ENCODE measurements at places on chromosomes 11 and 22. TPM values are rescaled to one million over a fixed set of nuclear protein-coding genes. Genes with fewer than 3 reads are reported as not detected.
A peak's percentile ranks its signal among the peaks of the same experiment; 100 is the strongest.

- H3K4me3 ChIP-seq: no peak overlapping the region
- no peak overlapping the region for H3K27ac ChIP-seq
- H3K27me3 ChIP-seq: no peaks in the 10 kb centered on the region
- H3K4me1 ChIP-seq: peaks cover 25% of the 10 kb centered on the region
- DNase-seq: no peak
Observed at GRCh38 chr11:94823102-94823732, 55.1 kb downstream of the AMOTL1 start.

GRCh38 chr11:22732588-22732987 lies 66.2 kb downstream of the GAS2 start:
- no peaks in the 10 kb centered on the region for H3K27me3 ChIP-seq
- H3K27ac ChIP-seq: no peak overlapping the region
- DNase-seq: no peak
- H3K4me1 ChIP-seq: no peaks in the 10 kb centered on the region
- H3K4me3 ChIP-seq: no peak overlapping the region
- H3K36me3 ChIP-seq: no peaks in the 10 kb centered on the region

- H3K36me3 ChIP-seq: no peaks in the 10 kb centered on the region
- peaks cover 17% of the 10 kb centered on the region for H3K27me3 ChIP-seq
- peak; percentile 22 for DNase-seq
- no peaks in the 10 kb centered on the region for H3K4me1 ChIP-seq
Observed at GRCh38 chr22:29456211-29456671, 17.9 kb downstream of the RFPL1 start.

DNA sequence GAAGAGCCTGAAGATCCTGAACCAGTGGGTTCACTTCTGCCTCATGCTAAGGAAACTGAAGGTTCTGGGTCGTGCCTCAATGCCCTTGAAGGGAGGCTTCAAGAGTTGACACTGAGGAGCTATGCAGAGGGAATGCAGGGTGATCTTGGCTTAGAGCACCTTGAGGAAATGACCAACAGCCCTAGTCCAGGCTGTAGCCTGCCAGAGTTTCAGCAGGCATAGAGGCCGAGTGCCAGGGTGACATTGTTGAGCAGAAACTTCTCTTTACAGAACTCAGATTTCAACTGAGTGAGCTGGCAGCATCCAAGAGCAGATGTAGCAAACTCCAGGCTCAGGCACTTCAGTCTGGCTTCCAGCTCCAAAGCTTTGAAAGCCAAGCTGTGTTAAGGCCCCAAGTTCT lies 23.1 kb upstream of the CAPRIN1 start:
- no peaks in the 10 kb centered on the region for H3K36me3 ChIP-seq
- peaks cover 9% of the 10 kb centered on the region for H3K4me1 ChIP-seq
- peak overlapping the region; percentile 69 for H3K27ac ChIP-seq
- H3K27me3 ChIP-seq: peaks cover 5% of the 10 kb centered on the region

DNA sequence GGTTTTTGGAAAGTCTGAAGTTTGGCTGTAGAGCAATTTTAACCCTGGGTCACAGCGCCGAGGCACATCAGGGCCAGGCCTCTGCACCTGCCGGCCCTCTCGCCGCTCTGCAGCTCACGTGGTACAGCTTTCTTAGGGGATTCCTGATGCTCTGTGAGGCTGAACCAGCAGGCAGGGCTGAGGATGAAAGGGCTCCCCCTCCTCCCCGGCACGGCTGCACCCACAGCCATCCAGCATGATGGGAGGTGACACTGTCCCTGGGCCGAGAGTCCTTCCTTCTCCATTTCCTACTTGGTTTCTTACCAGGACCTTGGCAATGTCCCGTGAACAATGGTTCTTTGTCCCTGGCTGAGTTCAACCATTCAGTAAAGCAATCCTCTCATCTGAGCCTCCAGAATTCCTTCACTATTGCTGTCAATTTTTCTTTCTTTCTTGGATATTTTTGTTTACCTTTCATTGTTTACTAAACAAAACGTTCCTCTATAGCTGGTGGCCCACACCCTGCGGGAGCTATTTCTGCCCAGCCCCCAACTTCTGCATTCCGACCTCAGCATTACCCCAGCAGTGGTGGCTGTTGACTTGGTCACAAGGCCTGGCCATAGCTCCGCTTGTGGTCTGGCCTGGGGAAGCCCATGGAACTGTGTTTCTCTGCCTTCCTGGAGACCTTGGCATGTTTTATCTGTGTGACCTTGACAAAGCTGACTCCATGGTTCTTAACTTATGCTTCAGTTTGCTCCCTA lies 172.8 kb upstream of the B3GAT1 start:
- no peaks in the 10 kb centered on the region for H3K36me3 ChIP-seq
- no peak for DNase-seq
- no peak overlapping the region for H3K27ac ChIP-seq
- H3K27me3 ChIP-seq: peaks cover 1% of the 10 kb centered on the region

- peak overlapping the region; percentile 90 for H3K4me3 ChIP-seq
- no peak for DNase-seq
- H3K4me1 ChIP-seq: peaks cover 16% of the 10 kb centered on the region
- H3K36me3 ChIP-seq: no peaks in the 10 kb centered on the region
Observed at GRCh38 chr11:16612566-16613261, 125.7 kb upstream of the C11orf58 start.

DNA sequence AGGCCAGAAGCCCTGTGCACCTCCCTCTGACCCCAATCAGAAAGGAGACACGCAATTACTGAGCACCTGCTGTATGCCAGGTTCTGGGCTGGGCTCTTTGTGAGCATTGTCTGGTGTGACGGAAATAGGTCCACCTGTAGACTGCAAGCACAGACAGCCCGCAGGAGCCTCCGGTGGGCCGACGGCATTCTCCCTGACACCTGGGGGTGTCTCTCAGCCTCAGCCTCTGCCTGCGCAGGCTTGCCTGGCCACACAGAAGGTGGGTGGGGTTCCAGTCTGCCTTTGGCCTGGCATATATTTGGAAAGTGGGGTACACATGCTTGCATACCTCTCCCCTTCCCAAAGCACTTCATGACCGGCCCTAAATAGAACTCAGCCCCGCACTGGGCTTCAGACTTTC lies 129.3 kb downstream of the BUD13 start:
- no peaks in the 10 kb centered on the region for H3K4me1 ChIP-seq
- H3K27me3 ChIP-seq: peaks cover 5% of the 10 kb centered on the region
- no peak overlapping the region for H3K4me3 ChIP-seq
- DNase-seq: no peak
- H3K36me3 ChIP-seq: no peaks in the 10 kb centered on the region

DNA sequence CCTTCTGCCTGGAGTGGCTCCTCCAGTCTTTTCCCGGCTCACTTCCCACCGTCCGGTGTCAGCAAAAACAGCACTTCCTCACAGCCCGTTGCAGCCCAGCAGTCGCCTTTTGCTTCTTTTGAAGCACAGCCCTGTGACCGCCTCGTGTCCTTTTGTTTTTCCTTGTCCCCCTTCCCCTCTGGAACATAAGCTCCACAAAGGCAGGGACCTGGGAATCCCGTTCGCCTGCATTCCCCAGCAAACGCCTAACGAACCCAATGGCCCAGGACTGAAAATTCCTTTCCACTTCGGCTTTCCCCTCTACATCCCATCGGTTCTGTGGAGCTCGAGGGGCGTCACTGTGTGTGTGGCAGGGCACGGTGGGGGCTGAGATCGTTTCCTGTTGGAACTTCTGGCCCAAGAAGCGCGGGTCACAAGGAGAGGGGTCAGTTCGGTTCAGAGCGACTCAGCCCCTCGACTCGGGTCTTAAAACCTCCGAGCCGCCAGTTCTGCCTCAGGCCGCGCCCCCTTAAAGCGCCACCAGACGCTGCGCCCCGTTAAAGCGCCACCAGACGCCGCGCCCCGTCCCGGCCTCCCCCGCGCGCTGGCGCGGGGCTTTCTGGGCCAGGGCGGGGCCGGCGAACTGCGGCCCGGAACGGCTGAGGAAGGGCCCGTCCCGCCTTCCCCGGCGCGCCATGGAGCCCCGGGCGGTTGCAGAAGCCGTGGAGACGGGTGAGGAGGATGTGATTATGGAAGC lies 841 bp downstream of the RIC8A start:
- peaks cover 8% of the 10 kb centered on the region for H3K27me3 ChIP-seq
- peaks cover 32% of the 10 kb centered on the region for H3K4me1 ChIP-seq
- H3K27ac ChIP-seq: peak overlapping the region; percentile 100
- peak overlapping the region; percentile 100 for H3K4me3 ChIP-seq
- H3K36me3 ChIP-seq: peaks cover 33% of the 10 kb centered on the region
- peak; percentile 56 for DNase-seq

- no peak for DNase-seq
- H3K36me3 ChIP-seq: no peaks in the 10 kb centered on the region
- no peak overlapping the region for H3K27ac ChIP-seq
- no peaks in the 10 kb centered on the region for H3K4me1 ChIP-seq
- no peak overlapping the region for H3K4me3 ChIP-seq
- peaks cover 25% of the 10 kb centered on the region for H3K27me3 ChIP-seq
Observed at GRCh38 chr11:117501237-117501898, 173.7 kb downstream of the CEP164 start.

DNA sequence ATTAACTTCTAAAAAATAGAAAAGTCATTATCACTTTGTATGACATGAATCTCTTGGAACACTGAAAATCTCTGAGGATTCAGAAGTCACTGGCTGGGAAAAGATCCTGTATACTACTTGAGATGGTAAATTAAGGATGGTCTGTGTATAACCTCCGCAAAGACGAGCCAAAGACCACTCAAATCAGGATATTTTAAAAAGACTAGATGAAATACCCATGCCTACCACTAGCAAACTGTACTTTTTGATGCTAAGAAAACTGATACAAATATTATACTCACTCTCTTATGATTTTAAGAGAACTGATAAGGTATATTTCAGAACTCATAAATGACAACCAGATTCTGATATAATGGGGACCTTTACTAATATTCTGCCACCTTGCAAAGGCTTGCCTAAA lies 78.6 kb upstream of the APOA1 start:
- H3K27me3 ChIP-seq: no peaks in the 10 kb centered on the region
- no peak overlapping the region for H3K4me3 ChIP-seq
- no peak overlapping the region for H3K27ac ChIP-seq
- H3K36me3 ChIP-seq: no peaks in the 10 kb centered on the region
- peaks cover 22% of the 10 kb centered on the region for H3K4me1 ChIP-seq

DNA sequence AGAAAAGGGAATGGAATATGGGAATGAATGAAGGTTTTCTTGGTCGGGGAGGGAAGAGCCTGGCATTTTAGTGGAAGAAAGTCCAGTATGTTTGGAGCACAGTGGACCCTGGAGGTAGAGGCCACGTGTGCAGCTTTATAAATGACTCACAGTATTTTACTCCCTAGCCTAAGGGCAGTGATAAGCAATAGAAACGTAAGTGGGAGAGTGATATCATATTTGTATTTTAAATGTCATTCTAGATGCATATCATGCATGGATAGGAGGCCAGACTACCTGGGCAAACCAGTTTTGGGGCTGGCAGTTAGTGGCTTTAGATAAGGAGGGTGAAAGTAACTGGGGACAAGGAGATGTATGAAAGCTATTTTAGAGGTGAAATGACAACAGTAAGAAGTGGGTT lies 174.1 kb downstream of the ARHGAP42 start:
- no peak for DNase-seq
- H3K4me1 ChIP-seq: peaks cover 18% of the 10 kb centered on the region
- H3K27me3 ChIP-seq: no peaks in the 10 kb centered on the region
- H3K36me3 ChIP-seq: no peaks in the 10 kb centered on the region

DNA sequence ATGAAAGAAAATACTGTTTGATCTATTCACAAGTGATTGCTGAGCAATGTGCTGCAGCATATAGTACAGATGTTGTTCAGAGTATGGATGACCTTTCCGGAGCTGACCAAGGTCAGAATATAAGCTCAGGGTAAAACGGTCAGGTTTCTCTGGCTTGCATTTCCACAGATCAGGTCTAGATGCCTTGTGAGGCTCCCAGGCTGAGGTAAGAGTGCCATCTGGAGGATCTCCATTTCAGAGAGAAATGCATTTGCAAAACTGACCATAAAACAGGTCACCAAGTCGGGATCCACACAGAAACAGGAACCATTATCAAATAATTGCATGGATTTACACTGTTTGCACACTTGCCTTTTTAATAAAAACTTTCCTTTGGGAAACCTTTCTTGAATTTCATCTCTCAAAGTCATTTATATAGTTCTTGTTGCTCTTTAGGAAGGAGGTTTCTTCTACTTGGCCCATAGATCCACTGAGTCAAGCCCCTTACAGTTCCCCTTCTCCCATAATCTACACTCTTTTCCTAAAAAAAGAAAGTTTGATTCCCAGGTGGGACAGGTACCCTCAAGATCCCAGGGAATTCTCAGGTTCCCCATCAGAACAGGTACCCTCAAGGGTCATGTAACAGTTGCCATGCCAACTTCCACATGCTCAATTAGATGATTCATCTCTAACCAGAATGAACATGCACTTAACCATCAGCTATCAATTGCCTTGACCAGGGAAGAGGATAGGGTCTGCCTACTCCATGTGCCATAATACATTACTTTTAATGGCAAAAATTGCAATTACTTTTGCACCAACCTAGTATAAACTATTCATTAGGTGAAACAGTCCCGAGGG lies 25.0 kb upstream of the TMPRSS5 start:
- H3K4me3 ChIP-seq: no peak overlapping the region
- no peaks in the 10 kb centered on the region for H3K36me3 ChIP-seq
- H3K4me1 ChIP-seq: peaks cover 15% of the 10 kb centered on the region
- DNase-seq: peak; percentile 39
- no peaks in the 10 kb centered on the region for H3K27me3 ChIP-seq
- H3K27ac ChIP-seq: no peak overlapping the region

- H3K27ac ChIP-seq: no peak overlapping the region
- peaks cover 20% of the 10 kb centered on the region for H3K4me1 ChIP-seq
- no peak for DNase-seq
- H3K4me3 ChIP-seq: no peak overlapping the region
- H3K36me3 ChIP-seq: no peaks in the 10 kb centered on the region
Observed at GRCh38 chr11:118170882-118171268, 5.6 kb downstream of the SCN2B start.

DNA sequence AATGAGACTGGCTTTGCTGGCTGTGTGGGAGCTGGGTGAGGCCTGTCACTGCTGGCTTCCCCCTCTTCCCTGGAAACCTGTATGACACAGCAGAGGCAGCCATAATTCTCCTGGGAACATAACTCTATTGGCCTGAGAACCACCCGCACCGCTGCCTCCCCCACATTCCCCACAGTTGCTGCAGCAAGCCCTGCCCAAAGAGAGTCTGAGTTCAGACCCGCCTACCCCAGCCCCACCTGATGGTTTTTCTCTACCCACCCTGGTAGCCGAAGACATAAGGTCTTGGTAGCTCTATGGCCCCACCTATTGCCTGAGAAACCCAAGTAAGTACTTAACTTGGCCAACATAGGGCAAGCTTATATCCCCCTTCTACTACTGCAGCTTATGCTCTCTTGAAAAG lies 174.8 kb downstream of the C11orf91 start:
- H3K4me1 ChIP-seq: peaks cover 79% of the 10 kb centered on the region
- H3K4me3 ChIP-seq: no peak overlapping the region
- H3K36me3 ChIP-seq: peaks cover 30% of the 10 kb centered on the region
- H3K27me3 ChIP-seq: no peaks in the 10 kb centered on the region
- DNase-seq: no peak

- H3K4me3 ChIP-seq: no peak overlapping the region
- no peaks in the 10 kb centered on the region for H3K36me3 ChIP-seq
- H3K27me3 ChIP-seq: peaks cover 8% of the 10 kb centered on the region
- H3K27ac ChIP-seq: no peak overlapping the region
- no peaks in the 10 kb centered on the region for H3K4me1 ChIP-seq
Observed at GRCh38 chr22:29457730-29458129, 19.3 kb downstream of the RFPL1 start.

GRCh38 chr11:134412203-134413042 lies at the start of gene B3GAT1:
Gene B3GAT1, minus strand, starts transcription at chr11:134412242. Its CDS starts 24,583 bp downstream, at chr11:134387659.
- H3K4me1 ChIP-seq: no peaks in the 10 kb centered on the region
- H3K4me3 ChIP-seq: no peak within 1 kb of the TSS
- H3K27ac ChIP-seq: no peak within 1 kb of the TSS

Gene GTPBP1
- 40.0 TPM for total RNA-seq

Gene C11orf91
- not detected for total RNA-seq

Gene CYB5R2
- total RNA-seq: 12.5 TPM

Gene SLC1A2
- total RNA-seq: 2.3 TPM

Gene CABP7
- not detected for total RNA-seq

Gene SLN
- not detected for total RNA-seq

Gene SPTBN2
- 0.13 TPM for total RNA-seq

Gene APOA5
- not detected for total RNA-seq
